ENCODE measurements at places on chromosomes 16 and 17. TPM values are rescaled to one million over a fixed set of nuclear protein-coding genes. Genes with fewer than 3 reads are reported as not detected.

- no peak for DNase-seq
These were observed 2.1 kb downstream of the SKA2 start for GRCh38 chr17:59152925-59153324.

The HSD17B2 gene
- total RNA-seq, result 3.2 TPM

- DNase-seq, result no peak
These were observed 465.0 kb upstream of the MAF start for GRCh38 chr16:80065541-80065940.

DNA sequence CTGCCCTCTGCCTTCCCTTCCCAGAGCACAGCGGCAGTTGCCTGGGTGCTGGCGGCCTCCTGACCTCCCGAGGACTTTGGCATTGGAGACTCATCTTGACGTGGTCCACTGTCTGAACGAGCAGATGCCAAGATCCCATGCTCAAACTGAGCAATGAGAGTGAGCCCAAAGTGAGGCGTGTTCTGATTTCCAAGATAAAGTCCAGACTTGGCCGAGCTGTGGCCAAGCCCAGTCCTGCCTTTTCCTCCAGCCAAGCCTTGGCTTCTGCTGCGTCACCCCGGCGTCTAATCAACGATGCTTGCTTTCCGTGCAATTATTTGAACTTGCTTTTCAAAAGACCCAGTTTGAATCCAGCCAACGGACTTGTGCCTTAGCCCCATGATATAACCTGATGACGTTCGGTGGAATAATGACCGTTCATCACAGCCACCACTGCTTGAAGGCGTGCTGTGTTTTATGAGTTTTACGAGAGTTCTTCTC is 179.2 kb downstream of the IRF8 start:
- no peak for DNase-seq

The C1QTNF8 gene
- not detected for total RNA-seq

DNA sequence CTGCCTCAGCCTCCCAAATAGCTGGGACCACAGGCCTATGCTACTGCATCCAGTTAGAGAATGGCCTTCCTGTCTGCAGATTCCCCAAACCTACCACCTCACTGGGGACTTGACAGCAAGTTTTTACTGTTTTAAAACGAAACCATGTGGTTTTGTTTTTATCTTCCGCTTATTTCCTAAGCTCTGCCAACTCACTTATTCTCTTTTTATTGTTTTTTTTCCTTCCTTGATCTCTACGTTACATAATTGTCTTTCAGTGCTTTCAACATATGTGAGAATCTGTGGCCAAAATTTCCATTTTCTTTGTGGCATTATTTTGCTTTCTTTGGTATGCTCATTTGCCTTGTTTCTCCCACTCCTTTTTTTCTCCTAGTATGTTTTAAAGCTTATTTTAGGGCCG is 14.6 kb upstream of the SLC38A7 start:
- DNase-seq, result no peak

- no peak for DNase-seq
These were observed 5.6 kb upstream of the CRYM start for GRCh38 chr16:21283521-21284289.

DNA sequence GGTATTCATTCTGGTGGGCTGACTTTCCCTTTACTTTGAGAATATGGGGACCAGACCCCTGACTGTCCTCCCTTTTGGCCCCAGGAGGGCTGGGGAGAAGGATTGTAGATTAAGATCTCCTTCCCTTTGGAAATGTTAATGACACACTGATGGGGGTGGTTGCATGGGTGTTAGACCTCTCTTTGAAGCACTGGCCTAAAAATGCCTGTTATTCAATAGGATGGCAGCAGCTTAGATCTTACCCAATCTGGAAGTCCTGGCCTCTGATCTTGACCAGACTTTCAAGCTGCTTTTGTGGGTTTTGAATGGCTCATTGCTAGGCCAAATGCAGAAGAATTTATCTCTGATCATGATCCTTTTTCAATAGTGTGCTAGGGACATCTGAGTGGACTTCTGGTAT is 25.7 kb downstream of the MAP3K3 start:
- DNase-seq, result no peak

DNA sequence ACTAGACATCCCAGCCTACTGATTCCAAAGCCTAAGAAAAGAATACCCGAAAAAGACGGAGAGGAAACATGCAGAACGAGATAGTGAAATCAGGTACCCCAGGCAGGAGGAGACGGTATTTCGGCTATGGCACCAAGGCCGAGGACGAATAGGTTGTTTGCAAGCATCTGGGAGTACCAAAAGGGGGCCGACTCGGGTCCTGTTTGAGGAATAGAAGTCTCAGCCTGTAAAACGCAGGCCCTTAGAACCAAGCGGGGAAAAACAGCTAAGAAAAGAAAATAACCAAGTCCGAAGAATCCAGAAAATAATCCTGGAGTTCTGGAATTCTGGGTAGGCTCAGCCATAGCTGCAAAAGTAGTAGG is 537 bp downstream of the SLC35B1 start:
- no peak for DNase-seq
